ENCODE measurements at places on chromosomes 1 and 21.

GRCh38 chr1:151968791-151969399 is 24.8 kb downstream of the S100A10 start:
- no peak for DNase-seq

DNA sequence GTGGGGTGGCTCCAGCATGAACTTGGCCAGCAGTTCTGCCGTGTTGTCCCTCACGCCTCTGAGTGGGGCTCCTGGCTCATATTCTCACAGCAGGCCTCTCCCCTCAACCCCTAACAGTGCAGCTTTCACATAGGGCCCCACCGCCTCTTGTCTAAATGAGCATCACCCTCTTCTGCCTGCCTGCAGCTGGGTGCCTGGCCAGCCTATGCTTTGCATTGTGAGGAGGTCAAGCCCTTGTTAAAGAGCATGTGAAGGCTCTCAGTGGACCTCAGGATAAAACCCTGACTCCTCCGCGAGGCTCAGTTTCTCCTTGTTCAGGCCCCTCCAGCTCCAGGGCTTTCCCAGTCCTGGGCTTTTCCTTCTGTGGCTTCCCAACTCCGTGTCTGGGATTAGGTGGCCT is 34.8 kb downstream of the CRYAA start:
- no peak for DNase-seq

GRCh38 chr1:39214021-39214713 is 9.7 kb downstream of the MACF1 start:
- no peak for DNase-seq

- DNase-seq = peak; percentile 24
Measured at GRCh38 chr1:117534995-117535467, 70.8 kb upstream of the TENT5C start.

- DNase-seq = no peak
Measured at GRCh38 chr1:200917291-200917817, 22.7 kb downstream of the INAVA start.

GRCh38 chr1:147267711-147268110 is 25.2 kb downstream of the CHD1L start:
- DNase-seq = no peak

- no peak for DNase-seq
Measured at GRCh38 chr1:44672254-44672955, 1.9 kb downstream of the TMEM53 start.

- no peak for DNase-seq
Measured at GRCh38 chr1:90708826-90709225, 8.3 kb downstream of the BARHL2 start.

GRCh38 chr1:119594376-119594775 is 53.7 kb downstream of the ZNF697 start:
- no peak for DNase-seq

DNA sequence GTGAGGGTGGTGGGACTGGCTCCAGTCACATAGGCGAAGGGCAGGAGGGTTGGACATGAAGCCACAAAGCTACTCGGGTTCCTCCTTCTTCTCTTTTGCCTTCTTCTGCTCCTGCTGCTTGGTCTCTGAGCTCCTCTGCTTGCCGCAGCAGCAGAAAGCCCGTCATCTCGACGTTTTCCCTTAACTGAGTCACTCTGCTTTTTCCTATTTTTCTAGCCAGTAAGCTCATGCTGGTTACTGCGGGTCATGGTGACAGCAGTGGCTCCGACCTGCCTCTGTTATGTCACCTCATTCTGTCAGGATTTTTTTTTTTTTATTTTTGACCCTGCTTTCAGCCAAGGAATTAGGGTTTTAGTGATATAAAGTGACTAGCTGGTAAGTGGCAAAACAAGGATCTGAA is 2.6 kb upstream of the FMOD start:
- no peak for DNase-seq
